NCI-H526 (cell line): ENCODE measurements at places on chromosomes 16 and 17.
A peak's percentile ranks its signal among the peaks of the same experiment; 100 is the strongest.

- DNase-seq: no peak
These were observed 181.5 kb upstream of the MON1B start for GRCh38 chr16:77009453-77009852.

DNA sequence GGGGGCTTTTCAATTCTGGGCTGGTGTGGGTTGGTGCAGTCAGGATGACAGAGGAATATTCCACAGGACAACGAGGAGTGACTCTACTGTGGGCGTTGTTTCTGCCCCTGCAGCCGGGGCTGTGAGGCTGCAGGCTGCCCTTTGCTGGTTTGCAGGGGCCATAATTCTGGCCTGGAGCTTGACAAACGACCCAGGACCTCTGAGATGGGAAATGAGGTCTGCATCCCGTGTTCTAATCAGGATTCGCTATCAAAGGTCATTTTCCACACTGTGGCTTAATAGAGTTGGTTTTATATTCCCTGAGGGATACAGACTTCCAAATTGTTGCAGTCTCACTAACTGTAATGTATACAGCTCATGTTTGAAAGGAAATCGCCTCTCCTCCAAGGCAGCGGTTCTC is 180.9 kb downstream of the RPTOR start:
- no peak for DNase-seq

DNA sequence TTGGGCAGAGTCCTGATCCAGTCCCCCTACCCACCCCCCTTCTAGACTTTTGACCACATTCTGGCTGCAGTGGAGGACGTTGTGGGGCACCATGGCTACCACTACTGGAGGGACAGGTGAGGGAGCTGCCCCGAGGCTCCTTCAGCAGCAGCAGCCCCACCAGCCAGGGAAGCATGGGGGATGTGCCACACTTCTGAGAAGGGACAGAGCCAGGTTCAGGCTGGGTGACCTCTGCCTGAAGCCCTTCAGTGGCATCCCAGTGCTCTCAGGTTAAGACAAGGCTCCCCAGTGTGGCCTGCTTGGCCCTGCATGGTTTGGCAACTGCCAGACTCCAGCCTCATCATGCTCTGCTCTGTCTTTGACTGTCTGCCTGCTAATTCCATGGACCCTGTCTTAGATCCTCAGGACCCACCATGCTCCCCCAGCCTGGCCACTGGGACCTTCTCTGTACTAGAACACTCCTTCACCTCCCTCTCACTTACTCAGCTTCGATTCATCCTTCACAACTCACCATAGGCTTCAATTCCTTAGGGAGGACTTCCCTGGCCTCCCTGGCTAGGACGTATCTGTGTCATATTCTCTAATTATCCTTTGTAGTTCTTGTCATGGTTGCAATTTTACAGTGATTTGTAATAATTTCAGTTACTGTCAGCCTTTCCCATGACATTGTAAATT is 8.8 kb downstream of the SLC9A5 start:
- no peak for DNase-seq

DNA sequence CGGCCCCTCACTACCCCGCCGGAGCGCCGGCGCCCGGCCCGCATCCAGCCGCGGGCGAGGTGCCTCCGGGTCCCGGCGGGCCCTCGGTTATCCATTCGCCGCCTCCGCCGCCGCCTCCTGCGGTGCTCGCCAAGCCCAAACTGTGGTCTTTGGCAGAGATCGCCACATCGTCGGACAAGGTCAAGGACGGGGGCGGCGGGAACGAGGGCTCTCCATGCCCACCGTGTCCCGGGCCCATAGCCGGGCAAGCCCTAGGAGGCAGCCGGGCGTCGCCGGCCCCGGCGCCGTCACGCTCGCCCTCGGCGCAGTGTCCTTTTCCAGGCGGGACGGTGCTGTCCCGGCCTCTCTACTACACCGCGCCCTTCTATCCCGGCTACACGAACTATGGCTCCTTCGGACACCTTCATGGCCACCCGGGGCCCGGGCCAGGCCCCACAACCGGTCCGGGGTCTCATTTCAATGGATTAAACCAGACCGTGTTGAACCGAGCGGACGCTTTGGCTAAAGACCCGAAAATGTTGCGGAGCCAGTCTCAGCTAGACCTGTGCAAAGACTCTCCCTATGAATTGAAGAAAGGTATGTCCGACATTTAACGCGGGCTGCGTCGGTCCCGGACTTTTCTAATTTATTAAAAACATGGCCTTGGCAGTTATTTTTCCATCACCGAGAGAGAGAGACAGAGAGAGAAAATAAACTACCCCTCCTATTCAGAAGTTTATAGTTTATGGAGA is 2.8 kb downstream of the IRX5 start:
- no peak for DNase-seq

DNA sequence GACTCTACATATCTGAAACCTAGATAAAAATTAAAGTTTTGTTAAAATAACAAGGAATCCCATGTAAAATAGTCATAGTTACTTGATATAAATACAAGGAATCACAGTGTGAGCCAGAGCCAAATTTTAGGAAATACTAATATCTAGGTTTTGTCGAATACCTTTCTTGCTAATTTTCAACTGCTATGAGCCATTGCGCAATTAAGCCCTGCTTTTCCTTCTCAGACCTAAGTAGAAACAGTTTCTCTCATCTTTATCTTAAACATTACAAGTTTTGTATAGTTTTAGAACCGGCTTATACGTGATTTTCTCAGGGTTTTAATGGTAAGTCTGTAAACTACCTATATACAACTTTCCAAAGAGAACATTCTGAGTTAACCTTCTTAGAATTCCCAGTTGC is 157.4 kb upstream of the NOG start:
- DNase-seq: no peak

- DNase-seq: no peak
These were observed 84.0 kb upstream of the CACNG5 start for GRCh38 chr17:66750781-66751543.

- DNase-seq: no peak
These were observed 139.4 kb upstream of the RPH3AL start for GRCh38 chr17:492022-492413.

- DNase-seq: peak; percentile 84
These were observed 15.1 kb downstream of the SAMD14 start for GRCh38 chr17:50114849-50115357.

DNA sequence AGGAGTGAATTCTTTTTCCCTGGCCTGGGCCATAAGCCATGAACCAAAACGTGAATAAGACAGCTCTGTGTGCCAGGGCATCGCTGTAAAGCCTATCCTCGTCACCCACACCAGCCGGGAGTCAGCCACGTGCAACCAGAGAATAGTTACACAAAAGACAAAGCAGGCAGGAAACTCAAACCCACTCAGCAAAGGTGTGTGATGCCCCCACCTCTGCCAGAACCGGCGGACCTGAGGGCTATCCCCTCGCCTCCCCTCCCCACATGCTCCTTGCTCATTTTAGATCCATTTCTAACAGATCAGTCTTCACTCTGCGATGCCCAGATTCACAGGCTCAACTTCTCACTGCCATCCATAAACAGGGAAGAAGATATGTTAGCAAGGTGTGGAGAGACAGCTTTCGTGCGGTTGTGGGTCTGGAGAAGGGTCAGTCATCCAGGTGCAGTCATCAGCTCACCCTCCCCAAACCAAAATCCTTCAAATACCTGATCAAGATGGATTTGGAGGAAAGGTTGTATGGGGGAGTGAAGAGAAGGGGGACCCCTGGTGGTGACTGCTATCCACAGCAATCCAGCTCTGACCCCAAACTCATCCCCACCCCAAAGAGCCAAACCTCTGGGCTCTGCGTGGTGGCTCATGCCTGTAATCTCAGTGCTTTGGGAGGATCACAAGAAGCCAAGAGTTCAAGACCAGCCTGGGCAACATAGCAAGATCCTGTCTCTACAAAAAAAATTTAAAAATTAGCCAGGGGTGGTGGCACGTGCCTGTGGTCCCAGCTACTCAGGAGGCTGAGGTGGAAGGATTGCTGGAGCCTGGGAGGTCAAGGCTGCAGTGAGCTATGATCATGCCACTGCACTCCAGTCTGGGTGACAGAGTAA is 219.2 kb downstream of the C16orf78 start:
- DNase-seq: no peak

GRCh38 chr16:66260522-66261254 is 105.8 kb upstream of the CDH5 start:
- no peak for DNase-seq

DNA sequence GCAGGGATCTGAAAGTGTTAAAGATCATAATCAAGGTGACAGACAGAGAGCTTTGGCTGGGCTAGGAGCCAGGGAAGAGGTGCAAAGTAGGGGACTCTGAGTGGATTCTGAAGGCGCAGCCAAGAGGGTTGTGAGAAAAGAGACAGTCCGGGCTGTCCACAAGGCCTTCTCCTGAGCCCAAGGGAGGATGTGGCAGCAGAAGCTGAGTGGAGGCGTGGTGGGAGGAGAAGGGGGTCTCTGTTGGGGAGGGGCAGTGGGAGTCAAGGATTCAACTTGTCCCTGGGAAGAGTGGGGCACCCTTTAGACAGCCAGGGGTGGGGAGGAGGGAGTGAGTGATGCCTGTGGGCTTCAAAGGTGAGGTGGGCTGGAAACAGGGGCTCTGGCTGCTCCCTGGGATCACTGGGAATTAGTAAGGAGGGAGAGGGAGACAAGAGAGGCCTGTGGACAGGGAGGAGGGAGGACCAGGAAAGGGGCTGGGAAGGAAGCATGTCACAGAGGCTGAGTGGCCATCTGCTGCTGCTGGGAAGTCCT is 10.6 kb downstream of the CES1 start:
- no peak for DNase-seq

- no peak for DNase-seq
These were observed 39.3 kb downstream of the CHD9 start for GRCh38 chr16:53094013-53094630.

DNA sequence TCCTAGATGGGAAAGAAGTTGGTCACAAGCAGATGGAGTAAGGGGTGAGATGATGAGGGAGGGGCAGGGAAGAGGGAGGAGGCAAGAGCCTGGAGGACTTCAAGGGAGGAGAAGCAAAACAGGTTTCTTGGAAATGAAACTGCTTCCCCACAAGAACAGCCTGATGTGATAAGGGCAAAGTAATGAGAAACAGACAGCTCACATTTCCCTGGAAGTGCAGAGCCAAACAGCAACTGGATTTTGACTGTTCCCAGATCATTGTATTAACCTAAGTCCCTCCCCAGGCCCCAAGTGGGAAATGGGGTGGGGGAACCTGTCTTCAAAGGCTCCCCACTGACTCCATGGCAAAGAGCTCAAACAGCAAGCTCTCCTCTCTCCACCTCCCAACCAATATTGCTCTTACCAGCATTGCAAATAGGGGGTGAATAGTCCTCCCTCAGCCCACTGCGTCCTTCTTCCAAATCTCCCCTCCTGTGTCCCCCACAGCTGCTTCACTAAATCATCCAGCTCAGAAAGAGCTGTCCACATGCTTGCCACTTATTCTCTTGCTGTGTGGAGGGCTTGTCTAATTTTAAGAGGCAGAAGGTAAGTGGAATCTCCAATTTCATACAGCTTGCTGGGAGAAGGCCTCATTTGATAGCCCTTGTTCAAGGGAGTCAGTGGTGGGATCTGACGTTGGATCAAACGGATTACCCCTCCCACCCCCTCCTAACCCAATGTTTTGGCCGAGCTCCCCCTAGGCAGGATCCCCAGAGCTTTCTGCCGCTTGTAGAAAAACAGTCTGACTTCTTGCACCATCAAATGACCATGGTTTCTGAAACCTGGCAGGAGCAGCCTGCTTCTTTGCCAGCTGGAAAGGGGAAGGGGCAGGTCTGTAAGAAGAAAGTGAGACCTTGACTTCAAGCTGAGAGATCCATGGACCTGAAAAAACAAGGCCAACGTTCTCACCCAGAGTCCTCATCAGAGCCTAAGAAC is 56.3 kb upstream of the SMIM36 start:
- no peak for DNase-seq

DNA sequence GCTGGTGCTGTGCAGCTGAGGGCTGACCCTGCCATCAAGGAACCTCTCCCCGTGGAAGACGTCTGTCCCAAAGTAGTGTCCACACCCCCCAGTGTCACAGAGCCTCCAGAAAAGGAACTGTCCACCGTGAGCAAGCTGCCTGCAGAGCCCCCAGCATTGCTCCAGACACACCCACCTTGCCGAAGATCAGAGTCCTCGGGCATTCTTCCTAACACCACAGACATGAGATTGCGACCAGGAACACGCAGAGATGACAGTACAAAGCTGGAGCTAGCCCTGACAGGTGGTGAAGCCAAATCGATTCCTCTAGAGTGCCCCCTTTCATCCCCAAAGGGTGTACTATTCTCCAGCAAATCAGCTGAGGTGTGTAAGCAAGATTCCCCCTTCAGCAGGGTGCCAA is 20.5 kb downstream of the AKAP1 start:
- DNase-seq: no peak

GRCh38 chr16:17802571-17802970 is 331.8 kb upstream of the XYLT1 start:
- no peak for DNase-seq

DNA sequence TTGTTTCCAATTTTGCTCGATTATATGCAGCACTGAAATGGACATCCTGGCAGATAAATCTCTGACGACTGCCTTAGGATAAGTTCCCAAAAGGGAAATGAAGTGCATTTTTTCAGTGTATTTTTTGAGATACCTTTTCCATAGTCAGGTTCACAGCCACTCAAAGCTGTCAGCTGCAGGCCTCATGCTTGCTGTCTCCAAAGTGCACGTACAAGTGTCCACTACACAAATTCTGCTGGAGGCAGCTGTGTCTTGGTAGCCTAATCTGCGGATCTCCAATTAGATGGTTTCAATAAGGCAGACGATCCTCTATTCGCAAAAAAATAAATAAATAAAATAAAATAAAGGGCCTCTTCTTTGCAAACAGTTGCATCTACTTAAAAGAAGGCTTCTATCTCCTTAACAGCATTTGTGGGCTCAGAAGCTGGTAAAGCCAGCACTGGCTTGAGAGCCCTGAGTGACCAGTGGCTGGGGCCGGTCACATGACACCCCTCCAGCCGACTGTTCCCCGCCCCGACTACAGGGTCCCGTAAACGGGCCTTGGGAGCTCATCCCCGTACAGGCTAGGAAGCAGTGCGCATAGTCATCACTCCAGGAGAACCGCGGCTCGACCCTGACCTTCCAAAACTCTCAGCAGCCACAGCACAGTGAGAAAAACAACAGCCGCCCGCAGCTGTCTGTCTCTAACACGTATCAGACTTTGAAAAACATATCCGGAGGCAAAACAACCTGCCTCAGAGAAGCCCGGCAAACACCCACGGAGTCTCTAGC is 18.8 kb downstream of the RPH3AL start:
- DNase-seq: no peak

DNA sequence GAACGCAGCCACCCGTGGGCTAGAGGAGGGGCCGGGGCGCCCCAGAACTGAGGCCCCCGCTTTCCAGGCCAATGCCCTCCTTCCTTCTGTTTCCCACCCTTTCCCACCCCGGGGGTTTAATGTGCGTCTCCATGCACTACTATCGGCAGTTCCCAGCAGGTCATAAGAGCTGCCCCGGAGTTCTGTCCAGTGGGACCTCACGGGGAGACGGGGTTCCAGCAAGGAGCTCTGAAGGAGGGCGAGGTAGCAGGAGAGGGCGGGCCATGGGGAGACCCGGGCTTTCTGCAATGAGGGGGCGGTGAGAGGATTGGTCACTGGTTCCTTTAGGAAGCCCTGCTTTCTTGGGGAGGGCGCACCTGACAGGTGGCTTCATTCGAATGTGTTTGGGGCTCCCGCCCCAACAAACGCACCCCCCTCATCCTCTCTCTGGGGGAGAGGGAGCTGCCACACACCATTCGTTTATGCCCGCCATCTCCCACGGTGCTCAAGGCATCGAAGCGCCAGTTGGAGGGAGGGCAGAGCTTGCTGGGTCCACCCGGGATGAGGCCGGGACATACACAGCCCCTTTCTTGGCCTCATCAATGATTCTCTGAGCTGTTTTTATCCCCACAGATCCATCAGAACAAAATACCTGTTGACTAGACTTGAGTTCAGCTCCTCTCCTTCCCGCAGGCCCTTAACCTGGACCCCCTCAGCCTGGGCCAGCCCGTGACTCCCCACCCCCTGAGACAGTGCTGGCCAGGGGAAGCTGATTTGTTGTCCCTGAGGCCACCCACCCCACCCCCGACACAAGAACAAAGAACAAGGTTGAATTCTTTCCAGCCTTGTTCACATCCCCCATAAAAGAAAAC is 44.1 kb downstream of the SLC7A5 start:
- DNase-seq: no peak
